Stimulated activated CD8-positive, alpha-beta memory T cell treated with anti-CD3 and anti-CD28 coated beads, Interleukin-15, amount 100 ng/mL, for 24 hours (primary cell): ENCODE measurements at places on chromosomes 16 and 17.

DNA sequence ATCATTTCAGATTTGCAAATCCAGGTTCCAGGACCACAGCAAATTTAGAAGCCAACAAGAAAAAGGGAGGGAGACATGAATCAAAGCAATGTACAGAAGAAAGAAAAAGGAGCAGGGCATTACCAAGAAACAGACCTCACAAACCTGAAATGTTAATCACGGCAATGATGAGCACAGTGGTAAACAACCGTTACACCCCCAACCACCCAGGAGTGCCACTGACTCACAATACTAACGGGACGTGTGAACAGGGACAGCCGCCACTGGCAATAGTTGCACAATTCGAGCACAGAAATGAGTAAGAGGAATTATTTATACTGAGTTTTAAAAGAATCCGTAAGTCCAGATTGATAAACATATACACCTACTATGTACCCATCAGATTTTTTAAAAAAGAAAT is 13.8 kb downstream of the USP22 start:
- no peak for DNase-seq

DNA sequence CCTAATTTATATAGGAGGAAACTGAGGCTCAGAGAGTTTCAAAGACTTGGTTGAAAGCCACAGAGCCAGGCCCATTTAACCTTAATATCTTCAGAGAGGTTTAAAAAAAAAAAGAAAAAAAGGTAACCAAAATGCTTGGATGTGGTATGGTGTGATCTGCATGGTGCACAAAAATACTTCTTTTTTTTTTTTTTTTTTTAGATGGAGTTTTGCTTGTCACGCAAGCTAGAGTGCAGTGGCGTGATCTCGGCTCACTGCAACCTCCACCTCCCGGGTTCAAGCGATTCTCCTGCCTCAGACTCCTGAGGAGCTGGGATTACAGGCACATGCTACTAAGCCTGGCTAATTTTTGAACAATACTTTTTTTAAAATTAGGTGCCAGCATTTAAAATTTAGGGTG is 101.8 kb downstream of the XYLT1 start:
- no peak for DNase-seq

DNA sequence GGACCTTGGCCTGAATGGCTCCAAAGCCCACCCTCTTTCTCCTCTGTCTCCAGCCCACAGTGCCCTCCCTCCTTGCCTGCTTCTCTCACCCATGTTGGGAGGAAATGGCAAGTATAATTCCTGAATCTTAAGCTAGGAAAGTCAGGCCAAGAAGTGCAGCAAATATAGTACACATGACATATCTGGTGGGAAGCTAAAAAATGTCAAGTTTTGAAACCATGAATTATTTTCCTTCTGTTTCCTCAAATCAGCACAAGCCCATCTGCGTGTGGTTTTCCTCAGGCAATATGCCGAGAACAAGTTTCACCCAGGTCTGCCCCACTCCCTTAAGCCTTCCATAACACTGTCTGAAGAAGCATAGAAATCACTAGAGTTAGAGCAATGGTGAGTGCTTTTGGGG is 502.8 kb upstream of the CDH11 start:
- no peak for DNase-seq

DNA sequence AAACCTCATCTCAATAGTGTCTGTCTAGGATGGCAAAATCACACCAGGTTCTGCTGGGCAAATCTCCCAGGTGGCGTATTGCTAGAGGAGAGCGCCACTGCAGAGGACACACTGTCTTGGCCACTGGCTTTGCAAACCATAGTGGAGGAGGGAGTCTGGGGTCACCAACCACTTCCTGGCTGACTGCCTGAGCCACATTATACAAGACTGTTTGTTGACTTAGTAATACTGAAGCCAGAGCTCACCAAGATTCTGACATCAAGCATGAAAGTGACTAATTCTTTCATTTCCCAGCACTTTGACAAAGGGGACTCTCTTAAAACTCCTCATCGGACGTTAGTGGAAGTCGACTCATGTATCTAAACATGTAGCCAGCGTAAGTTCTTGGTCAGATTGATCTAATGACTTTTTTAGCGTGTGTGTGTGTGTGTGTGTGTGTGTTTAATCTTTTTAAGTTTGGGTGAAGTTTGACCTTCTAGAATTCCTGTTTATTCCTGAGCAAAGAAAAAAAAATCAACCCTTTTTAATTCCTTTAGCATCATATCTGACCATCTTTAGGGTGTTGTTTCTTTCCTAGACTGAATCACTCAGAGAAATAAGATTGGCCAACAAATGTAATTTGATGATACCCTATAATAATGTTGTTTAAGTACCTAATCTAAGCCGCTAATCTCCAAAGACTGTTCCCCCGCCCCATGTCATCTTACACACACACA is 13.7 kb downstream of the PITPNC1 start:
- DNase-seq: no peak

DNA sequence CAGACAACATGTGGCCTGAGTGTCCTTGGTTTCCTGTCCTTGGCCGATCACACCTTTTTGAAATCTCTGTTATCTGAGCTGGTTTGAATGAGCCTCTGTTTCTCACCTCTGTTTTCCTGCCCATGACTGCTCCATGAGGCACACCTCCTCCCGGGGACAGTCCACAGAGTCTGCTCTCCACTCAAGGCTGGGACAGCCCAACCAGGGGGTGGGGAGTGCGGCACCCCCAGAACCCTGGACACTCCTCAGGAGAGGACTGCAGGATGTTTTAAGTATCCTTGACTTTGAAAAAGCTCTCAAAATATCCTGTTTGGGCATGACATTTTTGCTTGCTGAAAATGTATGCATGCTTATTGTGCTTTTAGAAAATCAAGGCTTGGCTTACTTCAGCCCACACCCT is 333.0 kb upstream of the N4BP1 start:
- no peak for DNase-seq

DNA sequence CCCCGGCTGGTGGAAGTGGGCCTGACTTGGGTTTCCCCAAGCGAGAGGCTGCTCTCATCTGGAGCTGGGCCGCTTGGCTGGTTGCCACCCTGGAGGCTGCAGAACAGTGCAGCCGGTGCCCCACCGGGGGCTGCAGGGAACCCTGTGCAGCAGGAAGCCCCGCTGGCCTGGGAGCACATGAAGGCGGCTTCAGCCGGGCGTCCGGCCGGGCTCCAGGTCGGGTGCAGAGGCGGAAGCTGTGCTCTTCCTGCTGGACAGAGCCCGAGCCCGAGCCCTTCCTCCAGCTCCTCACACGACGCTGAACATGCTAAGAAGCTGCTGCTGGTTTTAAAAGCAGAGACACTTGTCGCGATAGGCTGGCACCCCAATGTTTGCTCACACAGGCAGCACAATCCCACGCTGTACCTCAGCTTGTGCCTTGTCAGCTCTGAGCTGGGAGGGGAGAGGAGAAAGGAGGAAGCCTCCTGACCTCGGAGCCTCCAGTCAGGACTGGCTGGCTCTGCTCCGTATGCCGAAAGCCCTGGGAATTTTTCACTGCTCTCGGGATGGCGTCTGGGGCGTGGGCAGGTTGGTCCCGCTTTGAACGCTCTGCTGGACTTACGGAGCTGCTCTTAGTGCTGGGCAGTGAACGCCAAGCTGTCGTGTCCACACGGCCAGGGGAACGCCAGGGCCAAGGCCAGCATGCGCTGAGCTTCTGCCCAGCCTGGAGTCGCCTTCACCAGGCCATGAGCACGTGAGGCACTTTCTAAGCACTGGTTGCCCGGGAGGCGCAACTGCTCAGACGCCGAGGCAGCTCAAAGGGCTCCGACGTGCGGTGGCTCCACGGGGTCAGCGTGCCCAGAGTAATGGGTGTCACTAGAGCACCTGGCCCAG is 8.8 kb downstream of the CDK5R1 start:
- no peak for DNase-seq

DNA sequence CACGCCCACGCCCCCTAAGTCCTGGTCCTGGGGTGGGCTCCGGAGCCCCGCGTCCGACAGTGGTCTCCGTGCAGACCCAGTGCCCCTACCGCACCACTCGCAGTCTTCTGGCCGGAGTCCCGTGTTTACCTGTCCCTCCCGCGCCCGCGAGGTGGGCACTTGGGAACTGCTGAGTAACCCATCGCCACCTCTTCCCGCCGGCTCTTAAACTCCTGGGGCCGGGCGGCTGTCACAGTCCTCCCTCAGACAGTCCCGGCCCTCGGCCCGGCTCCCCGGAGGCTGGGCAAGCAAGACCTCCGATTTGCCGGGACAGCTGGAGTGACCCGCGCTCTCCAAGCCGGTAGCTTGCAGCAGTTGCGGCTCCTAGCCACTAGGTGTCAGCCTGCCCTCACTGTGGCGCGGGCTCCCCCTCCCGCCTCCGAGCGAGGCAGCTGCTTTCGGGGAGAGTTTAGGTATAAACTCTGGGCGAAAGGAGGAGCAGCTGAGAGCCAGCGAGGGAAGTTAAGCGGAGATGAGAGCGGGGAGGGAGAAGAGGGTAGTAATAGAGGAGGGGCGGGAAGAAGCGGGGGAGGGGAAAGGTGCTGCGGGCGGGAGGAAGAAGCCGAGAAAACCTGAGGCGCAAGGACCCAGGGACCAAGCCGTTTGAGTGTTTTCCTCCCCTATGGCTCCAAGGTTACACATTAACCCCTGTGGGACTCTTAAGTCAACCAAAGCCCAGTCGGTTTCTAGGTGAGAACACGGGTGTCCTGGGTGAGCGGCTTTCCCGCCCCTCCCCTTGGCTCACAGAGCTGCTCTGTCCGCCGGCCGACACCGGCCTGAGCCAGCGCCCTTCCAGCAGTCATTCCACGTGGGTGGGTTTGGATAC is 826 bp upstream of the TLCD1 start:
- peak; percentile 68 for DNase-seq
